ENCODE measurements at places on chromosomes 3 and 15.

DNA sequence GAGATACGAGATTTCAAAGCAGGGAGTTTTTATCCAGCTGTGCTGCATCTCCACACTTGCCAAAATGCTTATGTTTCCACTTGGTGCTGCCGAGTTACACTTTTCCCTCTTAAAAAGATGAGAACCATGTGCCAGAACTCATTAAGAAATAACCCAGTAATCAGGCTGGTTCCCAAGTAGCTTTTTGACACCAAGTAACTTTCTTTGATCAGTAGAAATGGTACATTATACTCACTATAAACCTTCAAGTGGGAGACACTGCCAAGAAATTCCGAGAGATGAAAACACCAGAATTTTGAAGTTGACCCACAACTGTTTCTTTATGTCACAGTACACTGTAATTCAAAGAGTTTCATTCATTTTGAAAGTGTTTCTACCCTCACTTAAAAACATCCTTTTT, 164.6 kb upstream of the CCDC54 start:
- DNase-seq = no peak

GRCh38 chr3:157776861-157777260, 273.6 kb upstream of the VEPH1 start:
- DNase-seq = no peak

DNA sequence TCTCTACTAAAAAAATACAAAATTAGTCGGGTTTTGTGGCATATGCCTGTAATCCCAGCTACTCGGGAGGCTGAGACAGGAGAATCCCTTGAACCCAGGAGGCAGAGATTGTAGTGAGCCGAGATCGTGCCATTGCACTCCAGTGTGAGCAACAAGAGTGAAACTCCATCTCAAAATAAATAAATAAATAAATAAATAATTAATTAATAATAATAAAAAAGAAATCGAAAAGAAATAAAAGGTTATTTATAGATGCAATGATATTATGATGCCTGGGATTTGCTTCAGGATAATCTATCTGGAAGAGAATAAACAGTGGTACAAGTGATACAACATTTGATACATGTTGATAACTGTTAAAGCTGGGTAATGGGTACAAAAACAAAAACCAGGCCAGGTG, 58.6 kb downstream of the SOX2 start:
- DNase-seq = no peak

DNA sequence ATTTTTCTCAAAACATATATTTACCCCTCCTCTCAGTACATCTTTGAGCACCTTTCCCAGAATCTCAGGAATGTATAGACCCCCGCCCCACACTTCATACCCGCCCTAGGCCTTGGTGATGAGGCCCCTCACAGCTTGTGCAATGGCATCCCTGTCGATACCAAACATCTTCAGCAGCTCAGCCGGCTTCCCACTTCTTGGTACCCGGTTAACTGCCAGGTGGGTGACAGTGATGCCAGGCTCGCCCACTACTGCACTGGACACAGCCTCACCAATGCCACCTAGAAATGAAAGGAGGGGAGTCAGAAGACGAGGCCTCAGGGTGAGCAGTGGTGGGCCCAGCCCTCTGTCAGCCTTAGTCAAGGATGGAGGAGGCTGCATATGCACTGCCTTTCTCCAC, 30.2 kb downstream of the TKT start:
- no peak for DNase-seq

DNA sequence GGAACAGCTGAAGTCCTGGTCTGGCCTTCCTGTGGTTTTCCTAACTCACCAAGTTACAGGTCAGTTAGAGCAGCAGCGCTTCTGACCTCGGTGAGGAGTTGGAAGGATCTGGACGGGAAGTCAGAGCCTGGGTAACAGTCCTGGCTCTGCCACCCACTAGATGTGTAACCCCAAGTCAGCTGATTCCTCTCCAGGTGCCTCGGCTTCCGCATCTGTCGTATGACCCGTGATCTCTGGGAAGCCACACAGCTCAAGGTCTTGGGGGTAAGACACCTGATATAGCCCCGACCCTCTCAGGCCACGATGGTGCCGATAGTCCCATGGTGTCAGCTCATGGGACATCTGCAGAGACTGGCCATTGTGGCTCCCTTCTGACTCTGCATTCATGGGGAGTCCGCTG, 8.3 kb upstream of the PIGZ start:
- no peak for DNase-seq

GRCh38 chr15:79682285-79682684, 214.5 kb downstream of the MTHFS start:
- no peak for DNase-seq

GRCh38 chr3:3109407-3110298, 521 bp downstream of the IL5RA start:
- no peak for DNase-seq

GRCh38 chr3:197117114-197117513, 87.5 kb upstream of the MELTF start:
- DNase-seq = no peak

- no peak for DNase-seq
Observed at GRCh38 chr15:49415149-49415548, 7.9 kb upstream of the FGF7 start.

GRCh38 chr15:77554306-77555080, 78.2 kb downstream of the LINGO1 start:
- DNase-seq = no peak

GRCh38 chr15:61171209-61171608, 57.9 kb downstream of the RORA start:
- DNase-seq = no peak

GRCh38 chr15:65795663-65796216, 3.6 kb upstream of the DENND4A start:
- DNase-seq = no peak

DNA sequence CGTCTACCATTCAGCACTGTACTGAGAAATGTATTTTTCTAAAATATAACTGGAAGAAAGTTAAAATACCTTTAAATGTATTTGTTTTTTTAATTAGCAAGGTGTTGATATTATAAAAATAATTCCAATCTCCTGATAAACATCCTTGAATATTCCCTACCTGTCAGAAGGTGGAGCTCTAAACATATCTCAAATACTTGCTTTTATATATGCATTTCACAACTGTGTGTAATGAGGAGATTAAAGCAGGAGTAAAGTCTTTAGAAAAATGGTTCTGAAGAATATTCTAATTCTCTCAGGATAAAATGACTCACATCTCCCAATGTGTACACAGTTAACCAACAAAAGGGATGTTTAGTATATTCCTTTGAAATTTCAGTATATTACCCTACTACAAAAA, 422.7 kb downstream of the PLCL2 start:
- DNase-seq = no peak

DNA sequence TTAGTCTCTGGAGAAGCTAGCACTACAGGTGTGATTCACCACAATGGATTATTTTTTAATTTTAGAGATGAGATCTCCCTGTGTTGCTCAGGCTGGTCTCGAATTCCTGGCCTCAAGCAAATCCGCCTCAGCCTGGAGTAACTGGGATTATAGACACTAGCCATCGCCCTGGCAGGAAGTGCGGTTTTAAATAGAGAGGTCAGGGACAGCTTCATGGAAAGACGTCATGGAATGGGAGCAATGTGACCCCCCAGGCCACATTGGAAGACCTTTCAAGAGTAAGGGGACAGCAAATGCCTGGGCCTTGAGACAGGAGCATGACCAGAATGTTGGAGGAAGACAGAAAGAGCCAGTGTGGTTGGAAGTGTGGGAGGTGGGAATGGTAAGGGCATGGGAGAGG, 2.2 kb upstream of the ISG20 start:
- DNase-seq = no peak

GRCh38 chr3:171568766-171569165, 108.6 kb upstream of the TNIK start:
- DNase-seq = no peak

DNA sequence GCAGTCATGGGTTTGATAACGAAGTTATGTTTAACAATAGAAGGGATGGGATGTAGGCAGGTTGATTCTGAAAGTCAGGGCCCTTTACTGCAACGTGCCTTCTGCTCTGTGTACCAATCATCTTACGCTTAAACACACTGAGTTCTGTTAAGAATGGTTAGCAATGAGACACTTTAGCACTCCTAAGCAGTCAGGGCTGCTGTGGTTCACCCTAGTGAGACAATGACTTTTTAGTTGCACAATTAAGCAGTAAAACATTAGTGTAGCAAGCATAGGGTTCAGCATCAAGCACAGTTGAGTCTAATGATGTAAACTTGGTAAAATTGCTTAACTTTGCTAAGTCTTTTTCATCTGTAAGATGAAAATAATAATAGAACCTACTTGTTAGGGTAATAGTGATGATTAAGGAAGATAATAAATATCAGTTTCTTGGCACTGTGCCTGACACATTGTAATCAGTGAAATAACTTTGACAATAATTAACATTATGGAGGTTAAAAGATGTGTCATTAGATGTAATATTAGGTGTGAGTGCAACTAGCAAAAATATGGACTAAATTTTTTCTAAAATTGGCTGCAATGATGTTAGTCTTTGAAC, 484.2 kb upstream of the THBS1 start:
- DNase-seq = no peak

GRCh38 chr3:178439504-178439903, 96.7 kb upstream of the KCNMB2 start:
- no peak for DNase-seq

GRCh38 chr3:194133661-194134230, 2.2 kb upstream of the HES1 start:
- DNase-seq = no peak

DNA sequence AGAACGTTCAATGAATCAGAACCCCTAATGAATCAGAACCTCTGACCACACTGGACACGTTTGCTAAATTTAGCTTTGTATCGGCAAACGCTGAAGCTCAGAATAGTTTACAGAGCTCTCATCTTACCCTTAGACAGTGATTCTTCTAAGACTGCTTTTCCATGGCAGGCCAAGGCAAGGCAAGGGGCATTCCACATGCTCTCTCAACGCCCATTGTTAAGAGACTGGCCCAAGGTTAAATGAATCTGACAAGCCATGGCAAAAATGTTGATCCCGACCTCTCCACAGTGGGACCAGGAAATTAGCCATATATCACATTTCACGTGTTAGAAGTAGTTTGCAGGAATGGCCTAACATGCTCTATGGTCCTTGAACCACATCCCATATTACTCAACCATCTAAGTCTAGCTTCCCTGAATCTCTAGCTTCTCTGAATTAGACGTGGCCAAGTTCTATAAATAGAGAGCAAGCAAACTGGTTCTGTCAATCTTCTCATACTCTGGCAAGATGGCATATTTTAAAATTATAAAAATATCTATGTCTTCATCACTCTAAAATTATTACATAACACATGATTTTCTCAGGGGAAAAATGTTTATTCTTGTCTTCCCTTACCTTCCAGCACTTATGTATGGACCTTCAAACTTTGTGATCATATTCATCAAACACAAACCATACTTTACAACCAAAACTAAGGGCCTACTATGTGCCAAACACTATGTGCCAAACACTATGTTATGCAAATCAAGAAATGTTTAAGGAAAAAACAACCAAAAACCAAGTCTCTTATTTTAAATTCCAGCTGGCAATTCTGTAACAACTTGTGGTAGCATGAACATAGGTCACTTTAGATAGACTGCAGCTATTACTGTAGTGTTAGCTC, 54.3 kb downstream of the AAGAB start:
- DNase-seq = no peak

- no peak for DNase-seq
Observed at GRCh38 chr3:141895731-141896130, 19.3 kb downstream of the ATP1B3 start.

DNA sequence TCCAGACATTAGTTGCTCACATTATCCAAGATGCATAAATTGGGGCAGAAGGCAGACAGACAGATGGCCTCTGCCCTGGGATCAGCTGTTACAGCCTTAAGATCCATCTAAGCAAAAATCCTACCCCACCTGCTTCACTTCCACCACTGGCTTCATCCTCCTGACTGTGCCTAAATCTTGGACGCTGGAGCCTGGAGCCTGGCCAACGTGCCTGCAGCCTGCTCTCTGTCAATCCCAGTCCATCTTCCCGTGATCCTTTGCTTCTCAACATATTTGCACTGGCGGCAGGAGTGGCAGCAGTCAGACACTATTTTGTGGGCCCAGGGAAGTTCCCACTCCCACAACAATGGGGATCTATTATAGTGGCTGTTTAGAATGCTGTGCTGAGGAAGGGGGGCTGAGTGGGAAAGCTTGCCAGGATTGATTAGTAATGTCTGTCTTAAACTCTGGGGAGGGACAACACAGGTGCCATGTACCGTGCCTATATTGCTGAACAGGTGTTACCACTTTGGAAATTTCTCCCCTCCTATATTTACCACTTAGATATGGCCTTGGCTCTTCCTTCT, 121.2 kb downstream of the MEGF11 start:
- DNase-seq = no peak

DNA sequence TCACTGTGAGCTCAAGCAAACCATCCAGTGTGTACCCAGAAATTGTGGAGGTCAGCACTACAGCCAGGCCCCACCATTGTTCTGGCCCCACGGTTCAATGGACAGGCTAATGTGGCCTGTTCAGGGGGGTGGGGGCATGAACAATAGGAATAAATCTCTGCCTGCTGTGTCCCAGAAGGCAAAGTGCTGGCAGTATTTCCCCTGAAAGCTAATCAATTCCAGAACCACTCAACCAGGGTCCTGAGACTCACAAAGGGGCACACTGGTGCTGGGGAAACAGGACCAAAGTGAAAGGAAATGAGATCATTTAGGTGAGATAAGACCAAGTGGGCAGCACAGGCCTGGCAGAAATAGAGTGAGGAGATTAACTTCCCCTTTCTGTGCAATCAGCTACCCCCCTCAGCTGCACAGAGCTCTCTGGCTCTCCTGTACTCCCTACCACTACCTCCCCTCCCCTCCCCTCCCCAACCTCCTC, 11.5 kb downstream of the CRYGS start:
- DNase-seq = no peak

- no peak for DNase-seq
Observed at GRCh38 chr3:142618917-142619461, 22.8 kb downstream of the PLS1 start.

GRCh38 chr3:54712539-54712938, 215.3 kb downstream of the LRTM1 start:
- DNase-seq = no peak

- no peak for DNase-seq
Observed at GRCh38 chr3:54033761-54034160, 88.6 kb upstream of the CACNA2D3 start.

DNA sequence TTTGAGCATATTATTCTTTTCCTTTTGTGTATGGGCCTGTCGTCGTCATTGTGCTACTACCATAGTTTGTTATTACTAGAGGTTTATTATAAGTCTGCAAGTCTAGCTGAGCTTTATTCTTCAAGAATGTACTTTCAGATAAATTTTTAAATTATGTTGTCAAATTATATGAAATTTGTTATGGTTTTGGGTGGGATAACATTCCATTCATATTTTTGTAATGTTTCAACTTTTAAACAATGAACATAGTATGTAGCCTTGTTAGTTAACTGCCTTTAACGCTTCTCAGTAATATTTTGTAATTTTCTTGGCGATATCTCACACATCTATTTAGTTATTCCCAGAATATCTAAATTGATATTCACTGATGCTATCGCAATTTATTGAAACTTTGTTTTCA, 41.6 kb upstream of the GOLGA8B start:
- no peak for DNase-seq

GRCh38 chr15:59154243-59154642, 49.3 kb downstream of the CCNB2 start:
- DNase-seq = no peak

GRCh38 chr15:98937413-98938104, 70.0 kb downstream of the PGPEP1L start:
- DNase-seq = no peak
